GM23248 (cell line): ENCODE measurements at places on chromosomes 4 and X. TPM values are rescaled to one million over a fixed set of nuclear protein-coding genes. Genes with fewer than 3 reads are reported as not detected.

Gene S100G
- total RNA-seq = not detected in 2 replicates

Gene DBET
- total RNA-seq = not detected in 2 replicates

Gene AMELX
- not detected in 2 replicates for total RNA-seq

Gene GLRA2
- 0.22 TPM in 1 of 2 replicates, not detected in the other for total RNA-seq

Gene AP1AR
- 17.2 and 21.3 TPM in 2 replicates for total RNA-seq

Gene ITM2A
- total RNA-seq = not detected in 2 replicates

Gene SH3BP2
- 31.2 and 46.3 TPM in 2 replicates for total RNA-seq

Gene GPR82
- not detected in 2 replicates for total RNA-seq

Gene CXorf38
- 7.7 and 12.9 TPM in 2 replicates for total RNA-seq

Gene ITGB1BP2
- 0.22 and 0.25 TPM in 2 replicates for total RNA-seq
